ENCODE measurements at places on chromosomes 7 and 10.

DNA sequence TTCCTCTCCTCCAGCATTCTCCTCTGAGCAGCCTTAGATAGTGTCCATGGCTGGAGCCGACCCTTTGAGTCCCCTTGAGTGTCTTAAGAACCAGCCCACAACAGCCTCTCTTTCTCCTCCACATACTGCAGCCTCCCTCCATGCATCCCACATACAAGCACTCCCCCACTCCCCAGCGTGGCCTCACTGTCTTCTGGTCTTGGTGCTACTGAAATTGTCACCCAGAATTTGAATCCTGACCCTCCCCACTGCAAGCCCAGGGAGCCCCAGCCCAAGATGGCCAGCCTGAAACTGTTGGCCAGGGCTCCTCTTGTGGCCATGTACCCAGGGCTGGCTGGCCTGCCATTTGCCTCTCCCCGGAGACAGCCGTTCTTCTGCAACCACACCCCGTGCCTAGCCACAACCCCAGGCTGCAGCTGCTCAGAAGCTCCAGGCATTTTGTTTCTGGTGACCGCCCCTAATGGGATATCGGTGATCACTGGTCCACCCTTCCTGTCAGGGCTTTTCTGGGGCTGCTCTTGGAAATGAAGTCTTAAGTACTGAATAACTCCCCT, 18.8 kb upstream of the SH2D4B start:
- no peak for DNase-seq

DNA sequence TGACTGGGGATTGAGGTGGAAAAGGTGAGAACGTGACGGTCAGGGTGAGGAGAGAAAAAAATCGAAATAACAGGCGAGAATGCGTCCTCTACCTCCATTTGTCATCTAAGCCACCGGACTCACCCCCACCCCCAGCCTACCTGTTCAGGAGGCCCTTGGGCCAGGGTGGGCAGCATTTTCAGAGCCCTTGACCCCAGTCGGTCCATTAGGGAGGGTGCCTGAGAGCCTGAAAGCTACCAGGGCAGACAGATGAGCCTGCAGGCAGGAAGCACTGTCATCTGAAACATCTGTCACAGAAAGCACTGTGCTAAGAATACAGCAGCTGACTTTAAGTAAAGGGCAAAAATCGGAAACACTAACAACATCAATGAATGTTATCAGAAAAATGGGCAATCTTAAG, 47.0 kb downstream of the MAD1L1 start:
- no peak for DNase-seq

- no peak for DNase-seq
Measured at GRCh38 chr10:110679486-110680272, 35.5 kb downstream of the RBM20 start.

DNA sequence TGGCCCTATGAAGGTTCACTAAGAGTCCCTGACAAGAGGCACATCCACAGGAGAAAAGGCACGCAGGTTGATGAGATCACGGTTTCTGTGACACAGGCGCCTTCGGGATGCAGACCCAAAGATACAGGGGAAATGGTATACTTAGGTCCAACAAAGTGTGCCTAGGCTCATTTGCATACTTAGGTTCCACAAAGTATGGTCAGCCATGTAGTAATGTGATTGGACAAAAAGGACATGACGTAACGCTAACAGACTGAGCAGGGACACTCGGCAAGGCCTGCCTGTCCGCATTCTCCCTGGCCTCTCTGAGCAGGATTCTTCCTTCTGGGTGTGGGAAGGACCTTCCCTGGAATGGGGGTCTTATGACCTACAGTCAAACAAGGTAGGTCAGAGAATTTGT, 190.6 kb downstream of the CELF2 start:
- DNase-seq: no peak

GRCh38 chr7:155807789-155808548, 4.3 kb downstream of the SHH start:
- no peak for DNase-seq

GRCh38 chr10:100724531-100725027, 20.8 kb upstream of the PAX2 start:
- DNase-seq: no peak

GRCh38 chr10:130742941-130743675, 568.4 kb downstream of the TCERG1L start:
- no peak for DNase-seq

GRCh38 chr10:108362961-108363360, 1198.5 kb upstream of the SORCS1 start:
- DNase-seq: no peak

- DNase-seq: no peak
Measured at GRCh38 chr7:159088016-159088865, 56.4 kb downstream of the VIPR2 start.

GRCh38 chr7:151433721-151434400, 6.1 kb downstream of the CRYGN start:
- DNase-seq: no peak

GRCh38 chr7:128830231-128831177, at the start of gene FLNC:
Gene FLNC, plus strand, starts transcription at chr7:128830406. Its CDS starts 232 bp downstream, at chr7:128830638.
- no peak for DNase-seq

GRCh38 chr7:143042790-143043271, 9.3 kb upstream of the OR6V1 start:
- no peak for DNase-seq

DNA sequence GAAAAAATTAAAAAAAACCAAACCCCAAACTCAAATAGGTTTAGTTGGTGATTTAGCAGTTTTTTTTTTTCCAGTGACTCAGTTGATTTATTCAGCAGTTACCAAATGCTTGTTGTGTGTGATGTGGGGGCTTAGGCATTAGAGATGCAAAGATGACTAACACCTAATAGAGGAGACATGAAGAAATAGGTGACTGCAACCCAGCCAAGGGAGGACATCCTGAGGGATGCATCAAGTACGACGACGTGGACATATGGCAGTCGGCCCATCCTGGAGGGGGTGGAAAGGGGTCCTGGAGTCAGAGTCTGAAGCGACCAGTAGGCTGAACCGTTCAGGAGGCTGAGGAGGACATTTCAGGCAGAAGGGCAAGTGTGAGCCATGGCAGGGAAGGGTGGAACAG, 35.5 kb downstream of the LRMDA start:
- no peak for DNase-seq

- no peak for DNase-seq
Measured at GRCh38 chr7:108456845-108457540, 757 bp upstream of the NRCAM start.

GRCh38 chr7:42843205-42843800, 68.6 kb downstream of the C7orf25 start:
- DNase-seq: no peak

GRCh38 chr7:98802781-98803110, 67.1 kb downstream of the TMEM130 start:
- DNase-seq: no peak

DNA sequence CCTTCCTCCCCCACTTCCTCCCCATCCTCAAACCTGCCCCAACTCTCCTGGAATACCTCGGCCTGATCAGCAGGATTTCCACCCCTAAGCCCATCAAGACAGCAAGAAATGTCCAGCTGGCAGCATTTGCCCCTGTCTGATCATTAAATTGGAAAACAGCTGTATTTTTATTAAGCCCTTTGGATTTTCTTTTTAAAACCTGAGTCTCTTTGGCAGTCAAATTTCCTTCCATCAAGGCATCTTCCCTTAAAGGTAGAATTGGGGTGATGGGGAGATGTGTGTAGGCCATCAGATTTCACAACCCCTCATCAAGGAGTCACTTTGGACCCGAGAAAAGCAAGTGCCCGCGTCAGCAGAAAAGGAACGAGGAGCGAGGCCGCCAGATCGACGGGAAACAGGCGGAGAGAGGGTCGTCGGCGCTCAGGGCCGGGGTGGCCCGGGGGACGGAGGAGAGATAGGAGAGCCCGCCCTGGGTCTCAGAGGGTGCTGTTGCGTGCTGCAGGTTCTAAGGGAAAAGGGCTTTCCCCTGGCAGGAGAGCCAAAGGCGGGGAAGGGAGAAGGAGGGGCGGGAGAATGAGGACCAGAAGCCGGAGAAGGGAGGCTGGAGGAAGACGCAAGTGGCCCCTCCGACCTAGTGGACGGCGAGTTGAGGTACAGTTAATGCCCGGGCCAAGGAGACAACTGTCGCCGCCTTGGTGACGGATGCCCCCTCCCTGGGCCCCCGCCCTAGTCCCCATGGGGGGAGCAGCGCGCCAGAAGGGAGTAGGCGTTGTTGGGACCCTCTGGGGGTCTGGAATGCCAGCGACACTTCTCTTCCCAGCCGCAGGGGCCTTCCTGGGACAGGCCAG, 11.5 kb upstream of the GATA3 start:
- DNase-seq: no peak

- DNase-seq: no peak
Measured at GRCh38 chr10:1451362-1451888, 285.9 kb downstream of the ADARB2 start.

GRCh38 chr10:103762916-103763315, 92.5 kb downstream of the SH3PXD2A start:
- no peak for DNase-seq
